ENCODE measurements at places on chromosomes 2 and 18.

- no peak for DNase-seq
Observed at GRCh38 chr2:145587922-145588321, 1068.0 kb upstream of the ZEB2 start.

GRCh38 chr18:22084547-22084946, 84.8 kb upstream of the GATA6 start:
- no peak for DNase-seq

DNA sequence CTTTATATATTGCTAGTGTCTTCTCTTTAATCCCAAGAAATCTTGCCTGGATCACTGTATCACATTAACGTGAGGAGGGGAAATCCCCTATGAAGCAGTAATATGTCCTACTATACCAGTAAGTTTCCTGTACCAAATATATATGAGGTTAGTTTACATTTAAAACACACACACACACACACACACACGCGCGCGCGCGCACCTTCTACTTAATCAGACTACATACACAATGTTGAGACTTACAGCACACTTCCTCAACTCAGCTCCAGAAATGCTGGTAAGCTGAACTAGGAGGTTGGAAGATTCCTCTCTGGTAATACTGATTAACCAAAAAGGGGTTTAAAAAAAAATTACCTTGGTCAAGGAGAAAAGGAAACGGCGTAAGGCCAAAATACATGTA, 49.3 kb downstream of the USP34 start:
- no peak for DNase-seq

DNA sequence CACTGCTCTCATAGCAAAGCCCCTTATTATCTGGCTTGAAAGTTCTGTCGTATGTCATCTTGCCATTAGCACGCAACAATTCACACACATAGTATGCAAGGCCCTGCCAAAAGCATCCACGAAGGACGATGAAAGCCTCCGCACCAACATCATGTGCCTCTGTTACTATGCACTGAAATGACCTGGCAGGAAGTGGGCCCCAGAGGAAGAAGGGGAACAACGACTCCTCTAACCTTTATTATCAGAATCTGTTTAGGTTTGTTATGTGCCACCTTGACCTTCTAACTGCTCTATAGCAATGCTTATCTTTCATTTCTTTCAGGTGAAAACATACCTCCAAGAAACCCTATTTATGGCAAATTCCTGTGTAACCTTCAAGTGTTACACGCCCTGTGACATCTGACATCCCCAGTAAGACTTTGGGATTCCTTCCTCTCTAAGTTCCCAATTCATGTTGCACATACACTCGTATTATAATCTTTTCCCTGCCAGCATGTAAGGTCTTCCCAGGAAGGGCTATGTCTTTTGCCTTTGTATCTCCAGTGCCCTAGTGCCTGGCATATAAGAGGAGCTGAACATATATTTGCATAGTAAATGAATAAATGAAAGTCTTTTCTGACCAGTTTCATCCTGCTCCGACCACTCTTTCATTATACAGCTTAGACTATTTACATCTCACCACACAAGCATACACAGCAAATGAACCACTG, 7.0 kb upstream of the NDUFV2 start:
- no peak for DNase-seq

DNA sequence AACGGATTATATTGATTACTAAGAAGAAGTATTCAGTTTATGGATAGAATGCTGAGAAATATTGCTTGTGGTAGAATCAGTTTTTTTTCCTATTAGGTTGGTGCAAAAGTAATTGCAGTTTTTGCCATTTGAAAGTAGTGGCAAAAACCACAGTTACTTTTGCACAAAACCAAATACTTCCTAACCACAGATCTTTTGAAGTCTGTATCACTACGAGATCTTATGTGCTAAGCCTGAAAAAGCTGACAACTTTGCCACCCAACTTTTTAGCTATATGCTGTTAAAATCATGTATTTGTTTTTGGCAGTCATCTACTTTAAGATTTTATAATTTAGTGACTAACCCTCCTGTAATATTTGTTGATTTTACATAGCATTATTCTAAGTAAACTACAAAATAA, 24.6 kb downstream of the DNAJC10 start:
- DNase-seq: no peak

- DNase-seq: no peak
Observed at GRCh38 chr2:230155359-230155758, 64.4 kb downstream of the SP110 start.

DNA sequence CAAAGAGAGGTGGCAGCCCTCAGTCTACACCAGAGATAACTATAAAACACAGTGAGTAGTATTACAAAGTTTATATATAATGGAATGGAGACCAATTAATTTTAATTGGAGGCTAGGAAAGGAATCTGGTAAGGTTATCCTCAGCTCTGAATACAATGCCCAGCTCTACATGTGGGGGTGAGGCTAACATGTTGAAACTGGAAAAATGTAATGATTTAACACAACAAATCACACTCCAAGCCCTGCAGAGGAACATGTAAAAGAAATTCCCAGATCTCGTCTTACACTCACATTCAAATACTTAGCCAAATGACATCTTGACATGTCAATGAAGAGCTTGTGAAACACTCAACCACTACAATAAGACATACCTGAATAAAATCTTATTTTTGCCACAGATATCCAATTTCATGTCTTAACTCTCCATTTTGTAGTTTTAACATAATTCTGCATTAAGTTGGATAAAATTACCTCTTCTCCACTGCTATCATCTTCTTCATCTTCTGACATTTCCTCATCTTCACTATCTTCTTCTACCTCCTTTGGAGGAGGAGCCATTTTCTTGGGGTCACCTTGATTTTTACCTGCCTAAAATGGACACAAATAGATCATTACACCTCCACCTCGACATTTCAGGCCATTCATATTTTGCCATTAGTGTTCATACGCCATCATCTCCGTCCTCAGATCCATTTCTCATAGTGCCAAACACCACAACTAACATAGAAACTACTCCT, 1.4 kb downstream of the NCL start:
- no peak for DNase-seq

DNA sequence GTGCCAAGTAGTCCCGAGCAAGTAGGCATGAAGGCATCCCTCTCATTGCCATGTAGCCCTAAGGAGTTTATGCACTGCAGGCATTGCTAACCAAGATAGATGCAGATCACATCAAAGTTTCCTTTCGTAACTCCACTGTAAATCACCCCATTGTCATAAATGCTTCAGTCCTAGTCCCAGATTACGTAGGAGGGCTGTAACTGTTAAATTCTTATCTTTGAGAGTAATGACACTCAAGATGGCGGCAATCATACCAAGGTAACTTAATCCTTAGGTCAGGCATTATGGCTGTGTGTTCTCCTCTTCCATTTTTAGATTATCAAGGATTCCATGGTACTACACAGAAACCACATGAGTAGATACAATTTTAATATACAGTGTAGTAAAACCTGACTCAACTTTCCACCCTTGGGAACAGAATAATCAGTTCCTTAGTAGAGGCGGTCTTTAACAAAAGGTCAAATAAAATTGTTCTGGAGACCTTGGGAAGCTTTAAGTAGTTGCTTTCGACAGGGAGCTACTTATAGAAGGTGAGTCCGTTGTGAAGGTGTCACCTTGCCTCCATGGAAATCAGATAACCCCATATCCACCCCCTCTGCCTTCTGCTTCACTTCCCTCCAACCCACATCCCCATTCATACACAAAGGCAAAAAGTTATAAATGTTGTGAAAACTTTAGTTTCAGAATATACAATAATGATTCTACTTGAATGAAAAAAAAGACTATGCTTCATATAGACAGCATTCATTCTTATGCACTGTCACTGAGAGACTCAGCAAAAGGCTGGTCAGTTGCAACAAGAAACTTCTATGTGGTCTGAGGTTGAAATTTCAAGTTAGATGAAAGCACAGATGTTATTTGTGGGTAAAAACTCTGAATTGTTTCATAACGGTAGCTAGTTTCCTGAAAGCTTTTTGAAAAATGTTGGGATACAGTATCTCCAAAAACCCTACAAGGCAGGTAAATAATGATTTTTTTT, 64.8 kb upstream of the GALNT5 start:
- DNase-seq: no peak

- DNase-seq: no peak
Observed at GRCh38 chr18:2908166-2908945, 61.5 kb downstream of the EMILIN2 start.

DNA sequence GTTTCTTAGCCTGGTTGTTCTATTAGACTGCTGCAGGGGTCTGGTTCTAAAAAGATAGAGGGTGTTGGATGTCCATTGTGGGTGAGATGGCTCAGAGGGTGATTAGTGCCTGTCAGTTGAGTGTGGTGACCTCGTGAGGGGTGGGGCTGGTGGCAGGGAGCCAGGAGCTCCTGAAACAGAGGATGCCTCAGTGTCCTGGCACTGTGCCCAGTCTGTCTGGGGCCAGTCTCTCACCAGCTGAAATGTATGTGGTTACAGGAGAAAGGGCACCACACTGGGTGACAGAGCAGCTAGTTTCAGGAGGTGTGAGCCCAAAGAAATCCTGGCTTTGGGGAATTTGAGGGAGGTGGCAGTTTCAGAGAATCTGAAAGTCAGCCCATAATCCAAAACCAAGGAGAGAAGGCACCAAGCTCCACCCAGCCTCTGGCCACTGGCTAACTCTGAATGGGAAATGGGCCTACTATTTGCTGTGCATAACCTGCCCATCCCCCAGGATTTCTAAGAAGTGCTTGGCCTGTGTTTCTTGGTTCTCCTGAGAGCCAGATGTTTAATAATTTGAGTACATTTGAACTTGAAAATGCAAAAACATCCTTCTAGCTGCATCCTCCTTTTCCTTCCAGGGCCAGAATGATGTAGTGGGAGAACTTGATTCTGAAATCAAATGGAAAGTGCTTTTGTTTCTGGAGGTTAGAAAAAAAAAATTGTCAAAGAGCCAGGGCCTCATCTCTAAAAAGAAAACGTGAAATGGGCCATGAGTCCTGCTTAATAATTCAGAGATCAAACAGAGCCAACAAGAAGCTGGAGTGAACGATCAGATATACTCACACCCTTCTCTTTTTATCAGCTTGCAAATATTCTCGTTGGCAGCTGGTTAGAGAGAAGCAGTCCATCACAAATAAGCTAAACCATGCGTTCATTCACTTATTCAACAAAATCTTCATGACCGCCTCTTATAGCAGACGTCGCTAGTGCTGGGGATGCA, 92.3 kb downstream of the B3GNT2 start:
- no peak for DNase-seq

DNA sequence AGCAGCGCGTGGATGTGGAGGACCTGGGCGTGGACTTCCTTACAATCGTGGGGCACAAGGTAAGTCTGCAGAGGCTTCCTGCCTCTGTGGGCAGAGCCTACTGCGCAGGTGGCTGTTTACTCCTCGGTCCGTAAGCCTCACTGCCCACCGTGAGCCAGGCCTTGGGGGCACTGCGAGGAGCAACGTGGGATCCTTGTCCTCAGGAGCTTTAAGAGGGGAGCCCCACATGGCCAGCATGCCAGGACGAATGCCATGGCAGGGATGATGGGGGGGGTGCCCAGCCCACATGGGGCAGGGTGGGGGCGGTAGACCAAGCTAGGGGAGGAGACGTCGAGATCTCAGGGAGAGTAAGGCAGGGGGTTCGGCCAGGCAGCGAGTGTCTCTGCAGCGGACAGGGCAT, 18.0 kb upstream of the ESPNL start:
- DNase-seq: no peak

GRCh38 chr18:67865400-67865799, 348.9 kb upstream of the DSEL start:
- no peak for DNase-seq

DNA sequence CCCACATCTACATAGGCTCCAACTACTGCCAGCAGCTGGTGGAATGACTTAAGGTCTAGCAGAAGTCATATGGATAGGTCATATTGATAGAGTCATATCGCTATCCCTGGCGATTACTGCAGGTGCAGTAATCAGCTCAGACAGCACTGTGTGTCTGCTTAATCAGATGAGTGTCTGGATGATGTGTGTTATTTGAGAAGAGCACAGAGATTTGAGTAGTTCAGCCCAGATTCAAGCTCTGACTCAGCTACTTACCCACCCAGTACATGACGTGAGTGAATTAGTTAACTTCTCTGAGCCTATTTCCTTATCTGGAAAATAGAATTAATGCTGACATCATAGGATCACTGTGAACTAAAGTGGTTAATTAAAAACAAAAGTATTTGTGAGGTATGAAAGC, 78.9 kb downstream of the EHD3 start:
- DNase-seq: no peak

DNA sequence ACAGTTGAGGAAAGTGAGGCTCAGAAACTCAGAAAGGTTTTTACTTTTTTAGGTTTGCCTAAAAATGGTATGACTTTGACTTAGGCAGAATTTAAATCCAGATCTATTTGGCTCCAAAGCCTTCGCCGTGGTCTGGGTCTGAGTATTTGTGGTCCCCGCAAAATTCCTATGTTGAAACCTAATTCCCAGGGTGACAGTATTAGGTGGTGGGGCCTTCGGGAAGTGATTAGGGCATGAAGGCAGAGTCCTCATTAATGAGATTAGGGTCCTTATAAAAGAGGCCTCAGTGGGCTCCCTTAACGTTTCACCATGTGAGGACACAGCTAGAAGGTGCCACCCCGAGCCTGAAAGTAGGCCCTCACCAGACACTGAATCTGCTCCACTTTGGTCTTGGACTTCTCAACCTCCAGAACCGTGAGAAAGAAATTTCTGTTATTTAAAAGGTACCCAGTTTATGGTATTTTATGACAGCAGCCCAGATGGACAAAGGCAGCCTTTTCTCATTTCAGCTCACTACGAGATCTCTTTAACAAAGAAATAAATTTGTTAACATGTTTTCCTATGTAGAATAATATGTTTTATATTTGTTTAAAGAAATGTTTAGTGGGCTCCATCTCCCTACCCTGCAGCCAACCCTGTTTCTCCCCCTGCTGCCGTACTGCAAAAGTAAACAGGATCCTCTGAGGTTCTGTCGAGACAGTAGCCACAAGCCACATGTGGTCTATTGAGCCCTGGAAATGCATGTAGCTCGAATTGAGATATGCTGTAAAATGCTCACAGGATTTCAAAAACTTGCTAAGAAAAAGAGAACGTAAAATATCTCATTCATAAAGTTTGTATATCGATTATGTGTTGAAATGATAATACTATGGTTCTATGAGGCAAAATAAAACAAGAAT, 80.6 kb downstream of the MOGAT1 start:
- DNase-seq: no peak

DNA sequence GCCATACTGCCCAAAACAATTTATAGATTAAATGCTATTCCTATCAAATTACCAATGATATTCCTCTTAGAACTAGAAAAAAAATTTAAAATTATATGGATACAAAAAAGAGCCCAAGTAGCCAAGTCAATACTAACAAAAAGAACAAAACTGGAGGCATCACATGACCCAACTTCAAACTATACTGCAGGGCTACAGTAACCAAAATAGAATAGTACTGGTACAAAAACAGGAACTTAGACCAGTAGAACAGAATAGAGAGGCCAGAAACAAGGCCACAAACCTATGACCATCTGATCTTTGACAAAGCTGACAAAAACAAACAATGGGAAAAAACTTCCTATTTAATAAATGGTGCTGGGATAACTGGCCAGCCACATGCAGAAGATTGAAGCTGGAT, 86.1 kb upstream of the KYNU start:
- no peak for DNase-seq

DNA sequence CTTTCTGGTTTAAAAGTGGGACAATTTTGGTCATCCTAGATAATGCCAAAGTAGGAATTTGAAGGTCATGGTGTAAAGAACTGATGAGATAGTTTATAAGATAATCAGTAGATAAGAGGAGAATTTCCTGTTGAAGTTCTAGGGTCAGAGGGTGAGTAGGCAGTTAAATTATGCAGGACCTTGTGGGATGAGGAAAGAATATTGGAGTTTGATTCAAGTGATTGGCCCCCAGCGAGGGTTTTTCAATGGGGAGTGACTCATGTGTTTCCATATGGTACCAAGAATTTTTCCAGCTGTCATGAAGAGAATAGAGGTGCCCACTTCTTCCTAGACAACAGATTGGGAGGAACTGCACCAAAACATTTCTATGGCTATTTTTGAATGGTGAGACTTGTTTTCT, 940.2 kb upstream of the ZEB2 start:
- no peak for DNase-seq

Data from activated naive CD8-positive, alpha-beta T cell treated with anti-CD3 and anti-CD28 coated beads, Interleukin-2, amount 50 U/mL, for 16 hours (primary cell).